CMK (cell line): ENCODE measurements at places on chromosomes 1 and 21.
A peak's percentile ranks its signal among the peaks of the same experiment; 100 is the strongest.

DNA sequence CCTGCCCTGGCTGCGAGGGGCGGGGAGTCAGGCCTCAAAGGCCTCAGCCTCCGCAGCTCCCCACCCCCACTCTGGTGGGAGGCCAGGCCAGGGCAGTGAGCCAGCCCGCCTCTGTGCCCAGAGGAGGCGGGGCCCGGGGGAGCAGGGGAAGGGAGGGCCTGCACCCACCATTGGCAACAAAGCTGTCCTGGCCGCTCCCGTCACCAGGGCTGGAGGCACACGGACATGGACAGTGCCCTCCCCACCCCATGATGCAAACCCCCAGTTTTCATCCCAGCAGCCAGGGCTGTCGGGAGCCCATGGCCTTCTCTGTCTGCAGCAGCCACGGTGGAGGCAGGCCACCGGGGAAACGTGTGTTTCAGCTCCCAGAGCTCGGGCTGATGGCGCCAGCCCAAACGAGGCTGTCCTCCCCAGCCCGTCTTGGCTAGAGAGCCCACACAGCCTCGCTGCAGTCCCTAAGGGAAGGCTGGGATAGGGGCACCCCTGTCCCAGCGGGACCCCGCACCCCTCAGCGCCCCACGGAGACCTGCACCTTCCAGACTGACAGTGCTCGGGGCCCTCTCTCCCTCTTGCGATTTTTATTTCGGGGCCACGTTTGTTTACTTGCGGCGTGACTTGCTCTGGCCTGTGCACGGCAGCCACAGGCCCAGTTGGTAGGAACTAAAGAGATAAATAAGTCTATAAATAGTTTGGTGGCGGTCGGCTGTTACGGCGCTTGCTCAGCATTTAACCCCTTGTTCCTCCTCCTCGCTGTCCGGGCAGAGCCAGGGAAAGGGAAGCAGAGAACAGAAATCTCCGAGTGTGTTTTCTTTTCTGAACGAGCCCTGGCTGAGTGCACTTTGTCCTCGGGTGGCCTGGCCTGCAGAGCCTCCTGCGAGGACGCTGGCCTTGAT, 101.8 kb downstream of the PRDM16 start:
- DNase-seq: peak; percentile 75

GRCh38 chr1:45325851-45326506, 716 bp upstream of the HPDL start:
- no peak for DNase-seq

DNA sequence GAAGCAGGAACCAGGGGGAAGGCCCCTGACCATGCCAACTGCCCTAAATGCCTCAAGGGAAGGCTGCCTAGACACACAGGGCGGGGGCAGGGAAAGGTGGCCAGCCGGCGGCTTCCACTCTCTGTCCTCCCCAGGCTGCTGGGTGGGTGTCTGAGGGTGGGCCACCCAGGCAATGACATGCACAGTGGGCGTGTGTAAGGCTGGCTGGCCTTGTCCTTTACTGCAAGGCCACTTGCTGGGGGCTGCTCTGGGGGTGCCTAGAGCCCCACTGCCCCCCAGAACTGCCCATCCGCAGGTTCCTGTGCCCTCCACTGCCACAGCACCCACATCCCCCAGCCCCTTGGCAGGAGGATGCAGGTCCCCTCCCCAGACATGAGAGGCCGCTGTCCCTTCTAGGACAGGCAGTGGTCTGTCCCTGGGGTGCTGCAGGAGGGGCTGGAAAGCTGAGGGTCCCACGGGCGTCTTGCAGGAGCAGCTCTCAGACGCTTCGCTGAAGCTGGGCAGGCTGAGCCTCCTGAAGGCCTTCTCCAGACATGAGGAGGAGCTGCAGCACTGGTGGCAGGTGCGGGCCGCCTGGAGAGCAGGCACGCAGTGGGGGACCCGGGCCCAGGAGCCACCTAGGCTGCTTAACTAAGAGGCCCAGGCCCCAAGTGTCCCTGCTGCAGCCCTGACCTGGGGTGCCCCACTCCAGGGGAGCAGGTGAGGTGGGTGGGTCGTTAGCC, 10.1 kb downstream of the CCDC27 start:
- no peak for DNase-seq

- DNase-seq: peak; percentile 9
Measured at GRCh38 chr1:67766141-67766978, 66.9 kb downstream of the GNG12 start.

GRCh38 chr1:229169399-229169798, 101.5 kb upstream of the RAB4A start:
- no peak for DNase-seq

GRCh38 chr1:202584707-202585589, 125.3 kb downstream of the SYT2 start:
- peak; percentile 49 for DNase-seq

DNA sequence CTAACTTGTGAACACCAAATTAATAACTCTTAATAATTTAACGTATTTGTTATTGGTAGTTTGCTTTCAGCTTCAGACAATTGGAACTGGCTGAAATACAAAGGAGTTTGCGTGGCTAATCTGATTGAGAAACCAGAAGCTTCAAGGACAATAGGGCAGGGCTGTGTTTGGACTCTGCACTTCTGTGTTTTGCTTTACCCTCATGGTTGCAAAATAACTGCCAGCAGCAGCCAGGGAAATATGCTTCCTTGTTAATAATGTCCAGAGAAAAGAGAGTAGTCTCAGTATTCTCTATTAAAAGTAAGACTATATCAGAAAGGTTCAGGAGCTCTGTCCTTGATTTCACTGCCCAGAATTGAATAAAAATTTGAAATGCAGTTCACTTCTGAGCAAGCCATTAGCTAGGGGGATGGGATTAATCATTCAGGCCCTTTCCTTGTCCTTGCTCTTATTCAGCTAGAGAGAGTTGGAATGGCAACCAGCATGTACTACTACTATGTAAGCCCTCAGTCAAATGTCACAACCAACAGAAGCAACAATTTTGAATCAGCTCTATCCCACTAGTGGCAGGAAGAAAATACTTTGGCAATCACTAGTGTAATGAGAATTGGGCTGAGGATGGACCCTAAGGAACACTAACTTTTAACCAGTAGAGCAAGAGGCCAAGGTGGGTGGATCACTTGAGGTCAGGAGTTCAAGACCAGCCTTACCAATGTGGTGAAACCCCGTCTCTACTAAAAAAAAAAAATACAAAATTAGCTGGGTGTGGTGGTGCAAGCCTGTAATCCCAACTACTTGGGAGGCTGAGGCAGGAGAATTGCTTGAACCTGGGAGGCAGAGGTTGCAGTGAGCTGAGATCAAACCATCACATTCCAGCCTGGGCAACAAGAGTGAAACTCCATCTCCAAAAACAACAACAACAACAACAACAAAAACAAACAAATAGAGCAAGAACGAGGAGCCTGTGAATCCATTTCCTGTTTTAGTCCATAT, 76.8 kb downstream of the POU2F1 start:
- no peak for DNase-seq

DNA sequence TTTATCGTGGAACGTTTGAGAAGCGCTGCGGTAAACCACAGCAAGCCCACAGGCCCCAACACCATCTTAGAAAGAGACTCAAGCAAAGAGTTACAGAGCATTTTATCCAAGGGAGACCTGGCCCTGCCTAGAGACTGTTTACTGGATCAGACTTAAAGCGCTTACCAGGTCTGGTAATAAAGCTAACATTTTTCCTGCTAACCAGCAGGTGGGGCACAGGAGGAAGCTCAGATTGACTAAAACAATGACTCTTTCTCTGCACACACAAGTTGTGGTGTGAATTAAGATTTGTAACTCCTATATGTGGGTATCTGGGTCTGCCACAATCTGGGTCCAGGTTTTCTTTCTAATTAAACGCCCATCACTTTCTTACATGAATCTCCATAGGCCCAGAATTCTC, 136.5 kb upstream of the ETS2 start:
- peak; percentile 12 for DNase-seq

DNA sequence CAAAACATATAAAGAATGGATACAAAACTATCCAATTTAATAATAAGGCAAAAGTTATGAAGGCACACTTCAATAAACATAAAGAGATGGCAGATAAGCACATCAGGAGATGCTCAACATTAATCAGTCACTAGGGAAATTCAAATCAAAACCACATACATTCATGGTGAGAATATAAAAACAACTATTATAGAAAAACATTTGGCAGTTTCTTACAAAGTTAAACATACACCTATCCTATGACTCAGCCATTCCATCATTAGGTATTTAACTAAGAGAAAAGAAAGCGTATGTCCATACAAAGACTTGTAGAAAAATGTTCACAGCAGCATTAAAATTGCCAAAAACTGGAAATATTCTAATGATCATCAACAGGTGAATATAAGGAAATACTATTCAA, 44.3 kb downstream of the KIFAP3 start:
- DNase-seq: no peak

- DNase-seq: no peak
Measured at GRCh38 chr1:235767795-235768194, 98.9 kb downstream of the LYST start.

DNA sequence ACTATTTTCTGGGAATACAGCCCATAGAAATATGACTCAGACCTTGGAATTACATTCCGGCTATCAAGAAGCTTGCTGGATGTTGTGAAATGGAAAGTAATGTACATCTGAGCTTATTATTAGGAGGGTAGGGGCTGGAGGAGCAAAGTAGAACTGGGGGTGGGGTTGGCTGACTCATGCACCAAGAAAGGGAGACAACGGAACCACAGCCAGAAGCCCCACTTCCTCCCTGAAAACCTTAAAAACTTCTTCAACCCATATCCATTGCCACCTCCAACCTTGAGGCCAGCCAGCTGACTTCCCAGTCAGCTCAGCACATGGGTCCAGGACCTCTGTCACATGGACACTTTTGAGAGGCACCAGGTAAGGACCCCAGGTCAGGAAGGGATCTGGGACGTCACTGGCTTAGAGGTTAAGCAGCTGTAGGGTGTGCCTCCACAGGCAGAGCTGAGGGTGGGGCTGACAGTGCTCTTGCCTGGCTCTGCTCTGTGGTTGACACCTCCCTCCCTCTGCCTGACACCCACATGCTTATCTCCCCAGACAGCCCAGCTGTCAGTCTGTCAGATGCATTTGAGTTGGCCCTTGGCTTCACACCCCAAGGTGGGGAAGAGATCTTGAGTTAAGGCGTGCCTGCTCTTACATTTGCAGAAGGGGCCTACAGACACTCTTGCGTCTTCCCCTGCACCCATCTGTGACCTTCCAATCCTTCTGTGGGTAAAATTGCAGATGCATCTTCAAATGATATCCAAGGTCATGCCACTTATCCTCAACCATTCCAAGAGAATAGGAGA, 5.7 kb upstream of the ZNF683 start:
- DNase-seq: peak; percentile 98

DNA sequence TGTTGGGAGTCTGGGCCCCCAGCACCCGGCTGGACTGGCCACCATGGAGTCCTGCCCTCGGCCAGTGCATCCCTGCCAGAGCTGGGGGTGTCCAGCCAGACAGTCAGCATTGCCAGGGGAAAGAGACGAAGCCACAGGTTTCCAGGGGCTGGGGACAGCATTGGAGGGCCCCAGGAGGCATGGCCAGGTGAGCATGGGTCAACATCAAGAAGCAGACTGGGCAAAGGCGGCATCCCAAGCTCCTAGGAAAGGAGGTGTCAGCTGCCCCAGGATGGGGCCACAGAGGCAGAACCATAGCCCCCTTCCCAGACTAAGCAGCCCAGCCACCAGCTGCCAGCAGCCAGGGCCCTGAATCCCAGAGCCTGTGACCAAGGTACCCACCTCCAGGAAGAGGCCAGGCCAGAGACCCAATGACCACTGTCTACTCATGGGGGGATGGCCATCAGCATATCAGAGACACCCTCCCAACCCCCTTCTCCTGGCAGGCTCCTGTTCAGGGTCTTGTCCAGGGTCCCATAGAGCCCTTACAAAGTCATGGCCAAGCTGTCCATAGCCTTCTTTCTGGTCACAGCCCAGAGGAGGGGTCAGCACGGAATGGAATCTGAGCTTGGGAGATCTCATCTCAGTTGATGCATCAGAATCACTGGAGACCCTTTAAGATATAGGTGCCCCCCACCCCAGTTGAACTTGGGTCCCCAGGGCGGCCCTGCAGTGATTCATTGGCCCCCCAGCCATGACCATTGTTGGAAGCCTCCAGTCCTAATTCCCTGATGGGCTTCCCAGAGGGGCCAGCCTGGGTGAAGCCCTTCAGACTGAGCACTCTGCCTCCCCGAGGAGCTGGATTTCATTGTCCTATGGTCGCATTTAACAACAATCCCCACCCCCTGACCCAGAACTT, 32.5 kb downstream of the WNT3A start:
- DNase-seq: no peak

GRCh38 chr1:38586993-38587646, 272.5 kb downstream of the RRAGC start:
- no peak for DNase-seq

DNA sequence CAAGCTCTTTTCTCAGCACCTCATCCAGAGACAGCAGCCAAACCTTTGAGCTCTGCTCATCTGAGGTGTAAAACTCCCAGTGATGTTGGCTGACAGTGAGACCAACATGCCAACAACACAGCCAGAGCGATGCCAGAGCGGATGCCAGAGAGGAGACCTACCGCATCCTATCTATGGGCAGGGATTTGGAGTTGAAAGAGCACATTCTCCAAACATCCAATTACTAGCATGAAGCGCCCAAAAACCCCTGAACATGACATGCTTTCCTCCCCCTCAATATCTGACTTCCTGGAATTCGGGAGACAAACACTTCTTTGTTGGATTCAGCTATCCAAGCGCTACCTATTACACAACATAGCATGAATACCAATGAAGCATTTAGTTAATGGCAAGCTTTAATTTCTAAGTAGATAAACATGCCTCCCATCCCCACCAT, 23.1 kb upstream of the PAXBP1 start:
- DNase-seq: no peak

DNA sequence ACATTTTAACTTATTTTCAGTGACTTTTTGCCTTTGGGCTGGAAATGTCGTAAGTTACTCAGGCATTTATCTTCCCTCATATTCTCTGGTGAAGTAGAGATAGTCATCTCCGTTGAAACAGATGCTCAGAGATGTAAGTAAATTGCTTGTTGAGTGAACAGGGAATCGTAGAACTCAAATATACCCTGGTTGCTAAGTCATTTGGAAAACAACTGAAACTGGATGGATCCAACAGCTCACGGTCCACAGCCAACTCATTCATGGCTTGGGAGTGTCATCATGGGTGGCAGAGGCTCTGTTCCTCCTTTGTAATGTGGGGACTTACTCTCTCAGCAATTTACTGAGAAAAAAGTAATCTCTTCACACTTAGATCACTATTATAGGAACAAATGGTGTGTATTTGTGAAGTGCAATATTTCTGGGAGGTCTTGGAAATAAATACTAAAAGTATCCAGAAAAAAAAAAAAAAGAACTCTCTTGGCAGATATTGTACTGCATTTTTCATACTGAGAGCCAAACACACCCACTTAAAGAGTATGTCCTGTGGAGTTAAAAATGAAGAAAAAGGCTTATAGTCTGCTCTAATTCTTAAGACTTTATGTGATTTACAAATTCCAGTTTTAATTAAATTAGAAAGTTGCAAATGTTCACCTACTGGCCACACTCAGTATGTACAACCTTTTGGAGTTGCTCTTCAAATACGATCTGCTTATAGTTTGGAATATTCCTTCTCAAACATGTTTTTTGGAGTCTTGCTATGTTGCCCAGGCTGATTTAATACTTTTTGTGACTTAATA, 107.4 kb downstream of the LEPR start:
- DNase-seq: no peak
